ENCODE measurements at places on chromosomes 5 and 9. TPM values are rescaled to one million over a fixed set of nuclear protein-coding genes. Genes with fewer than 3 reads are reported as not detected.

MSX2 gene
- 10.7 TPM for total RNA-seq

DNA sequence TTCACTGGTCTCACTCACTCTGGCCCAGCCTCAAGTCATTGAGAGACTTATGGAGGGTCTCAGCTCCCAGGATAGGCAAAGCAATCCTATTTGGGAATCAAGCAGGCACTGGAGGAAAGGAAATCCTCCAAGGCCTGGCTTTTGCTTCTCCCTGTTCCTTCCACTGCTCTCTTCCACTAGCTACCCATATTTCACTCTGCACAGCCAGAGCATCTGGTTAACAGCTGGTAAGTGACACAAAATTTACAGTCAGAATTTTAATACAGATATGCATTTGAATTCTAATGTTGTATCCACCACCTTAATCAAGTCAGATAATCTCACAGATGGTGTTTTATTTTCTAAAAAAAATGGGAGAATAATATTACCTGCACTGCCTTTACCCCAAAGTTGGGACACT lies 868 bp upstream of the C1QTNF2 start:
- DNase-seq, result no peak

DNA sequence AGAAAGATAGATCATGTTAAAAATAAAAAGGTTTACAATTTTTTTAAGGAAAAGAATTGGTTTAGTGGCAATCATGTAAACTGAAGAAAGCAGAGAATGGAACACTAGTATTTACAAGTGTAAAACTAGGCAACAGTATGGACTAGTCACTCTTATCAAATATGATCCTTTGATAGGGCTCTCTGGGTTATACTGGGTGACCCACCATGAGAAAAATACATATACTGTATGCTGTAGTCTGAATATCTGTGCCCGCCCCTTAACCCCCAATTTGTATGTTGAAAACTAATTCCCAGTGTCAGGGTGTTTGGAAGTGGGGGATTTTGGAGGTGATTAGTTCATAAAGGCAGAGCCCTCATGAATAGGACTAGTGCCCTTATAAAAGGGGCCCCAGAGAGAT lies 236.8 kb upstream of the TARS1 start:
- DNase-seq, result no peak

DNA sequence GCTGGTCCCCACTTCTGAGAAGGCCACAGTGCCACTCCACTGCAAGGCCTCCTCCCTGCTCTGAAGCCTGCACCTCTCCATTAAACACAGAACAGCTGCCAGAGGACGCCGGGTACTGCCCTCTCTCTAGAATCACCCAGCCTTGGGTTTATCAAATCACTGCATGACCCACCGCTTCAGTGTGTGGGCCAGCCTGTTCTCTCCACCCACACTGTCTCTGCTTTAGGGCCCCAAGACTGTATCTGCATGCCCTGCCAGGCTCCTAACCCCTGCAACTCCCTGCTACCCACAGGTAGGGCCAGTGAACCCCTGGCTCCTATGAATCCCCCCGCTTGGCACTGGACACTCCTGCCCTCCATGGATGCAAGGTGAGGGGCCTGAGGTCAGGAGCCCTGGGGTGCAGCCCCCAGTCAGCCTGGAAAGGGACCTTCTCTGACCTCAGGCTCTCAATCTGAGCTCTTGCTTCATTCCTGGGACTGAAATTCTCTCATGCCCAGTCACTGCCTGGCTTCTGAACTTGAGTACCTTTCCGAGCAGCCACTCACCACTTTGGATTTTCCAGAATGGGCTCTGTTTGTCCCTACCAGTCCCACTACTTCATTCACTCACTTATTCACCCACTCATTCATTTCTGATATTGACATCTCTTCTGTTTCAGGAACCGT lies 206.3 kb downstream of the GABBR2 start:
- no peak for DNase-seq
